ENCODE measurements at places on chromosomes 11 and 22. TPM values are rescaled to one million over a fixed set of nuclear protein-coding genes. Genes with fewer than 3 reads are reported as not detected.

GRCh38 chr11:118897721-118898310 lies 14.1 kb downstream of the CXCR5 start:
- DNase-seq = no peak

GRCh38 chr22:50581031-50581949 lies 1.4 kb downstream of the CHKB start:
- DNase-seq = no peak

GRCh38 chr22:45421349-45422055 lies 8.0 kb downstream of the RIBC2 start:
- DNase-seq = no peak

- DNase-seq = no peak
Measured at GRCh38 chr22:19424186-19424500, 7.4 kb downstream of the HIRA start.

DNA sequence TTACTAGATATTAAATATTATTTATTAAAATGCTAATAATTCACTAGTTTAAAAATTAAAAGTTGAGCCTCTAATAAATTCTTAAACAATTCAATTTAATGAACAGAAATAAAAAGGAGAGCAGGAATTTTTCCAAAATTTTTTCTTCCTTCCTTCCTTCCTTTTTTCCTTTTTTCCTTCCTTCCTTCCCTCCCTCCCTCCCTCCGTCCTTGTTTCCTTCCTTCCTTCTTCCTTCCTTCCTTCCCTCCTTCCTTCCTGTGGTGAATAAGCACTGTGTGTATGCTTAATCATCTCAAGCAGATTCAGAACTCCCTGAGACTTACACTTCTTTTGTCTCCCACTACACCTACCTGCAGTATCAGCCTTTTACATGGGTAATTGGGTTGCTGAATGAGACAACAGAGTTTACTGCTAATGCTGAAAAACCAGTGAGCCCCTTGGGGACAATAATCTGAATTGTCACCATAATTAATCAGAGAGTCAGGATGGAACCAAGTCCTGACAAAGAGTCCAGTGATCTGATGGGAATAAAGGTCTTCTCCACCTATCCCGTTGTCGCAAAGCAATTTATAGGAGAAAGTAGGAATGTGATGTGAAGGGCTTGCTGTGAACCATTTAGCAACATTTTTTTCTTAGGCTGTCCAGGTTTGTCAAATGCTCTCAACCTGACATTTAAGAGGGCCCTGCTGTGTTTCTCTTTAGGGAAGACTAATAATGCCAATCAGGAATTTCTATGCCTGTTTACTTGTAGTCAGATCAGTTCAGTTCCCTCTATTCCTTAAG lies 58.1 kb upstream of the CEP295 start:
- DNase-seq = no peak

DNA sequence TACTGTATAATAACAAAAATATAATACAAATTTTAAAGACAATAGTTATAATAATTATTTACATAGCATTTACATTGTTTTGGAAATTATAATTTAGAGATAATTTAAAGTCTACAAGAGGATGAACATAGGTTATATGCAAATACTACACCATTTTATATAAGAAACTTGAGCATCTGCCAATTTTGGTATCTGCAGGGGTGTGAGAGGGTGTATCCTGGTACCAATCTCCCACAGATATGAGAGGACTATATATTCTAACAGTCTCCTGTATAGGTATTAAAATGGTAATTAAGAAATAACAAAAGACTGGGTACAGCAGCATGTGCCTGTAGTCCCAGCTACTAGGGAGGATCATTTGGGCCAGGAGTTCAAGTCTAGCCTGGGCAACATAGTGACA lies 134.4 kb downstream of the APOL5 start:
- DNase-seq = no peak

GRCh38 chr11:104259121-104259610 lies 95.2 kb upstream of the PDGFD start:
- no peak for DNase-seq

- no peak for DNase-seq
Measured at GRCh38 chr22:35065796-35066218, at the start of gene ISX. Gene ISX, plus strand, starts transcription at chr22:35066158. Its CDS starts 930 bp downstream, at chr22:35067088.

- DNase-seq = no peak
Measured at GRCh38 chr11:66080055-66080817, 10.2 kb downstream of the PACS1 start.

GRCh38 chr11:85751724-85752123 lies 59.2 kb downstream of the SYTL2 start:
- no peak for DNase-seq

DNA sequence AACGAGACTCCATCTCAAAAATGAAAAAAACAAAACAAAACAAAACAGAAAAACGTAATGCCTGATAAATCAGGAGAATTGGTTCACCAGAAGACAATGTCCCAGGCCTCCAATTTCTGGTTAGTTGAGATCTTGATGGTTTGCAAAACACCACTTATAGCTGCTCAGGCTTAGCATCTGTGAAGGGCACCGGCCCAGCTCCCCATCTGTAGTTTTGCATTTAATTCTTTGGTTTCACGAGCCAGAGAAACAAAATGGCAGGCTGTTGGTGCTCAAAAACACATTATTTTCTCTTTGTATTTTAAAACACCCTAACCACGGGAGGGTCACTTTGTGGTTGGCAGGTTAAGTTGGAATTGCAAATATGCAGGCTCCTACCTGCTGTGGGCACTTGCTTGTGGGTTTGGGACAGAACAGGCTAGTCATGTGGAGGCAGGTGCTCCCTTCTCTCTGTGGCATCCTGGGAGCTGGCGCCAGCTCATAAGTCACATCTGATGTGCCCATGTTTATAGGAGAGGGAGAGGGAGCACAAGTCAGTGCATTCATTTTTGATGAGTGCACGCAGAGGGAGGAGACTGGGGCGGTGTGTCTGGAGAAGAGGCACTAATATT lies 145.9 kb downstream of the CEP164 start:
- no peak for DNase-seq

XRCC6 gene
- 259 TPM for total RNA-seq

INPP5J gene
- 2.0 TPM for total RNA-seq

MAJIN gene
- not detected for total RNA-seq

CHEK1 gene
- total RNA-seq = 13.5 TPM

CABP2 gene
- not detected for total RNA-seq

BEST1 gene
- total RNA-seq = 1.6 TPM

YPEL1 gene
- total RNA-seq = 104 TPM

TIMM10 gene
- total RNA-seq = 39.9 TPM
